ENCODE measurements at places on chromosomes 16 and 17. TPM values are rescaled to one million over a fixed set of nuclear protein-coding genes. Genes with fewer than 3 reads are reported as not detected.

DNA sequence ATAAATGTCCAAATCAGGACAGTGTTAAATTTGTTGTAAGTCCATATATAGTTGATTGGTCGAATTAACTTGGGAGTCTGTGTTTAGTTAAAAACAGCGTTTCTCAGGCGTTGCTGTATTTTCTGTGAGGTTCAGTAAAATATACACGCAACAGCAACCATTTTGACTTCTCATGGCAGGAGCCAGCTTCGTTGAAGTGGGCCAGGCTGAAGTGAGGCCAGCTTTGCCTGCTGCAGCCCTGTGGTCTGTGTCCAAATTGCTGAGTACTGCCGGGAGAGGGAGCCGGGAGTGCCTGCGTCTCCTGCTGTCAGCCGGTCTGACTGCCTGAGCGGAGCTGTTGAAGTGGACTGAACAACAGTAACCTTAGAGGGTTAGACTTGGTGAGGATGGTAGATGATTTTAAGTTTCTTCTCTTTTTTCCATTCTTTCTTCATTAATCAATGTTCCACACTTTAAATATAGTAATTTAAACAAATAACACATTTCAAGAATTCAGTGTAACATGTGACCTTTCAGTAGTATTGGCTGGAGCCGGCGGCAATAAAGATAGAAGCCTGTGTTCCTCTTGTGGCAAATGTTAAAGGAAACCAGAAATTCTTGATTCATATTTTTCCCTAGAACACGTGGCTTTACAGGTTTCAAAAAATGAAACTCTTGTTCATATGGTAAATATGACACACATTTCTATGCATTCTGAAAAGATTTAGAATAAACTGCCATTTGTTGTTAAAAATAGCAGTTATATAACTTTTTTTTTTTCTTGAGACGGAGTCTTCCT, 37.0 kb upstream of the ZNF750 start:
- H3K27me3 ChIP-seq = no peaks in the 10 kb centered on the region
- DNase-seq = peak; percentile 84
- no peaks in the 10 kb centered on the region for H3K36me3 ChIP-seq
- no peak overlapping the region for H3K4me3 ChIP-seq
- peaks cover 15% of the 10 kb centered on the region for H3K4me1 ChIP-seq
- peak overlapping the region; percentile 34 for H3K27ac ChIP-seq

MLLT6 gene
- polyA plus RNA-seq = 181 TPM

MYH3 gene
- 13.2 TPM for polyA plus RNA-seq

- no peak overlapping the region for H3K27ac ChIP-seq
- no peak for DNase-seq
- peaks cover 19% of the 10 kb centered on the region for H3K4me1 ChIP-seq
- no peak overlapping the region for H3K4me3 ChIP-seq
- H3K27me3 ChIP-seq = no peaks in the 10 kb centered on the region
Observed at GRCh38 chr17:75398279-75398678, 7.2 kb downstream of the GRB2 start.

HCRT gene
- polyA plus RNA-seq = not detected

SOST gene
- polyA plus RNA-seq = not detected

GRCh38 chr17:7835814-7836595, 2.0 kb downstream of the KDM6B start:
- no peaks in the 10 kb centered on the region for H3K27me3 ChIP-seq
- peak overlapping the region; percentile 76 for H3K4me3 ChIP-seq
- peaks cover 6% of the 10 kb centered on the region for H3K4me1 ChIP-seq
- H3K36me3 ChIP-seq = no peaks in the 10 kb centered on the region
- peak; percentile 82 for DNase-seq
- H3K27ac ChIP-seq = peak overlapping the region; percentile 98

GRCh38 chr17:59641799-59642484, 22.2 kb downstream of the CLTC start:
- DNase-seq = no peak
- peaks cover 21% of the 10 kb centered on the region for H3K4me1 ChIP-seq
- H3K4me3 ChIP-seq = no peak overlapping the region

DNA sequence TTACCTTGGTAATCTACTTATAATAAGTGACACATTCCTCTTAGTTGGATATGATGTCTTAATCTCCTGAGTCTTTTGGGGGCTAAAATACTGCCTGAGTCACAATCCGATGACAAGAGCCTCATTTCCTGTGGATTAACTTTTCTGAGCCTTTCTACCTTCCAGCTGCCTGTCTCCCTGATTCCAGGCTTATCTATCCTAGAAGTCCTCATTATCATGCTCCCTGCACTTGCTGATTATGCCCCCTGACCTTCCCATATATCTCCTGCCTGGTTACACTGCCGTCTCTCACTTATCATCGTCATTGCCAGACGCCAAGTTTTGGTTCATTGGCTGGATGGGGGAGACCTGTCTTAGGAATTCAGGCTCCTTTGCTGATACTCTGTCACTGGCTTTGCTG, 727.4 kb upstream of the CA10 start:
- DNase-seq = no peak
- H3K27ac ChIP-seq = no peak overlapping the region
- no peaks in the 10 kb centered on the region for H3K27me3 ChIP-seq
- H3K4me3 ChIP-seq = no peak overlapping the region
- no peaks in the 10 kb centered on the region for H3K36me3 ChIP-seq

GRCh38 chr16:21103941-21104860, 46.4 kb downstream of the DNAH3 start:
- no peaks in the 10 kb centered on the region for H3K27me3 ChIP-seq
- no peak overlapping the region for H3K4me3 ChIP-seq
- no peaks in the 10 kb centered on the region for H3K36me3 ChIP-seq
- no peaks in the 10 kb centered on the region for H3K4me1 ChIP-seq

- H3K4me1 ChIP-seq = peaks cover 4% of the 10 kb centered on the region
- no peaks in the 10 kb centered on the region for H3K36me3 ChIP-seq
- no peak overlapping the region for H3K27ac ChIP-seq
- H3K4me3 ChIP-seq = no peak overlapping the region
- H3K27me3 ChIP-seq = no peaks in the 10 kb centered on the region
Observed at GRCh38 chr16:1902547-1903219, 15.5 kb downstream of the HS3ST6 start.

GRCh38 chr17:46086821-46087220, 87.8 kb downstream of the STH start:
- H3K27me3 ChIP-seq = no peaks in the 10 kb centered on the region
- H3K36me3 ChIP-seq = no peaks in the 10 kb centered on the region
- DNase-seq = no peak
- H3K27ac ChIP-seq = no peak overlapping the region

DNA sequence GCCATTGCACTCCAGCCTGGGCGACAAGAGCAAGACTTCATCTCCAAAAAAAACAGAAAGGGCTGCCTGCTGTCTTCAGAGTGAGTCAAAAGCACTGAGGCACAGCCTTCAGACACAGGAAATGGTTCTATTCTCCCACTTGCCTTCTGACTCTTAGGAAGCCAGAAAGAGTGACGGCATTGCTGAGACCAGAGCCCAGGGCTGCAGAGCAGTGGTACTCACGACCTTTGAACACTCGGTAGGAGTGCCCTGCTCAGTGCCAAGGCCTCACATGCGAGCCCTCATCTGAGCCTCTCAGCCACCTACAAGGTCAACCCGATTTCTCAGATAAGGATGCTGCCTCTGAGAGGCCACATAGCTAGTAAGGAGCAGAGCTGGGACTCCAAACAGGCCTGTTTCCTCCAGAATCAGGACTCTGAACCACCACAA, 3.5 kb upstream of the ITGAE start:
- H3K27ac ChIP-seq = no peak overlapping the region
- no peaks in the 10 kb centered on the region for H3K4me1 ChIP-seq
- no peak overlapping the region for H3K4me3 ChIP-seq
- no peaks in the 10 kb centered on the region for H3K27me3 ChIP-seq
- DNase-seq = no peak

CASKIN1 gene
- 2.1 TPM for polyA plus RNA-seq
